Activated naive CD8-positive, alpha-beta T cell treated with anti-CD3 and anti-CD28 coated beads for 36 hours (primary cell): ENCODE measurements at places on chromosomes 7 and 10.
A peak's percentile ranks its signal among the peaks of the same experiment; 100 is the strongest.

GRCh38 chr7:13933536-13933935 lies 55.9 kb downstream of the ETV1 start:
- H3K27me3 ChIP-seq, result no peaks in the 10 kb centered on the region
- H3K4me3 ChIP-seq, result no peak overlapping the region
- DNase-seq, result no peak
- H3K36me3 ChIP-seq, result no peaks in the 10 kb centered on the region

GRCh38 chr10:78520737-78521430 lies 487.2 kb downstream of the RPS24 start:
- no peaks in the 10 kb centered on the region for H3K27me3 ChIP-seq
- H3K36me3 ChIP-seq, result no peaks in the 10 kb centered on the region
- peaks cover 5% of the 10 kb centered on the region for H3K4me1 ChIP-seq
- no peak overlapping the region for H3K4me3 ChIP-seq

DNA sequence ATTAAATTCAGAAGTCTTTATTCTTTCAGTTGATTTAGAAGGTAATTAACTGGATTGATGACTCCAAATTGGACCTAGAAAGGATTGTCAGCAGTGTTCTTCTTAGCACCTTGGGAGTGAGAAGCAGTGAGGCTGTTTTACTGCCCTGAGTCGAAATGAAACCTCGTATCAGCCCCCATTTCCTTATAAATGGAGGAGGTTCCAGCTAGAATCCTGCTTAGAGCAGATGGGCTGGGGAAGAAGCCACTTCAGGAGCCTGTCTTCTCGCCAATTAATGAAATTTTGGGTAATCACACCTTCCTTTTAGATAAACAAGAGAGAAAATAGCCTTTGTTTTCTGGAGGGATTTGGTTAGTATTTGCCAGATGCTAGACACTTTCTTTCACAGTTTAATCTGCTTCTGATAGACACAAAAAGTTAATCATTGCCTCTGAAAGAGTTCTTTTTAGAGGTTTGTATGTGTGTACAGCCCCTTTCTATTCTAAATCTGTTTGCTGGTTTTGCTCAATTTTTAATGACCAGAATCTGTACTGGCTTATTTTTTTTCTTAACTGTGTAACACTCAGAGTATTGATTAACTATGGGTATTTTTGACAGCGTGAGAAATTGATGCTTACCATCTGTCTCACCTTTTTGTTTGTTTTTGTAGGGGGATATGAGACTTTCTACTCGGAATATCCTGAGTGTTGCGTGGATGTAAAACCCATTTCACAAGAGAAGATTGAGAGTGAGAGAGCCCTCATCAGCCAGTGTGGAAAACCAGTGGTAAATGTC lies 4.6 kb downstream of the DUSP5 start:
- H3K27ac ChIP-seq, result peak overlapping the region; percentile 94
- DNase-seq, result no peak
- H3K4me1 ChIP-seq, result peaks cover 73% of the 10 kb centered on the region
- H3K4me3 ChIP-seq, result peak overlapping the region; percentile 49

GRCh38 chr10:123888256-123888655 lies 3.4 kb downstream of the CPXM2 start:
- H3K4me3 ChIP-seq, result no peak overlapping the region
- peaks cover 21% of the 10 kb centered on the region for H3K27me3 ChIP-seq
- no peaks in the 10 kb centered on the region for H3K36me3 ChIP-seq
- no peak overlapping the region for H3K27ac ChIP-seq
- no peak for DNase-seq
- no peaks in the 10 kb centered on the region for H3K4me1 ChIP-seq

- peak overlapping the region; percentile 95 for H3K27ac ChIP-seq
- H3K4me1 ChIP-seq, result peaks cover 47% of the 10 kb centered on the region
- peaks cover 3% of the 10 kb centered on the region for H3K36me3 ChIP-seq
- DNase-seq, result no peak
These were observed 4.0 kb downstream of the MXI1 start for GRCh38 chr10:110211465-110211843.

- DNase-seq, result no peak
- H3K36me3 ChIP-seq, result no peaks in the 10 kb centered on the region
- no peak overlapping the region for H3K4me3 ChIP-seq
- H3K27ac ChIP-seq, result no peak overlapping the region
- H3K4me1 ChIP-seq, result no peaks in the 10 kb centered on the region
These were observed 24.5 kb upstream of the WAC start for GRCh38 chr10:28508304-28508925.

DNA sequence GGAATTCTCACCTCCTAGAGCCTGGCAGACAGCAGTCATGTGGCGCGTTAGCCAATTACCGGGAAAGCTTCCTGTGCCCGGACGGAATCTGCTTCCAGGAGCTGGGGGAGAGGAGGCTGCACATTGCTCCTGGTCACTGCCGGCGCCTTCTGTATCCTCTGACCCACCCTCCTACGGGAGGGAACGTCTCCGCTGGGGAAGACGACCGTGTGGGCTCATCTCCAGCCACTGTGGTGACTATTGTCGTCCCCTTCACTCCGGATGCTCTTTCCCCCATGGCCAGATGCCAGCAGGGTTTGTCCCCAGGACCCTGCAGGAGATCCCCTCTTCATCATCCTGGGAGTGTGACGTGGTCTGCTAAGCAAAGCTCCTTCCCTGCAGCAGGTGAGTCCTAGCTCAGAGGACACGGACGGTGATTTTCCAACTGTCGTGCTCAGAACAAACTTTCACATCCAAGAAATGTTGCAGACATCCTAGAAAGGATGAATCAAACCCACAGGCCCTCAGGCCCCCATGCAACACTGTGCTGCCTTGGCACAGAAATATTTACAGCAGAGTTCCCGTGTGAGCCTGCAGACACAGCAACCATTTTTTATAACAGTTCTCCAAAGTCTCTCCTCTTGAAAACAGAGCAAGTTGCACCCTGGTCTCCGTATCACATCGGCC lies 29.6 kb upstream of the FAM20C start:
- peaks cover 13% of the 10 kb centered on the region for H3K27me3 ChIP-seq
- H3K4me1 ChIP-seq, result no peaks in the 10 kb centered on the region
- no peaks in the 10 kb centered on the region for H3K36me3 ChIP-seq
- H3K27ac ChIP-seq, result no peak overlapping the region
- DNase-seq, result no peak

- DNase-seq, result no peak
- H3K27me3 ChIP-seq, result no peaks in the 10 kb centered on the region
- H3K4me1 ChIP-seq, result peaks cover 11% of the 10 kb centered on the region
These were observed 183.5 kb downstream of the MAD1L1 start for GRCh38 chr7:2049111-2049781.

GRCh38 chr10:20396701-20397100 lies 500.4 kb downstream of the NEBL start:
- no peak overlapping the region for H3K4me3 ChIP-seq
- H3K27ac ChIP-seq, result no peak overlapping the region
- no peaks in the 10 kb centered on the region for H3K4me1 ChIP-seq
- H3K27me3 ChIP-seq, result no peaks in the 10 kb centered on the region
- no peak for DNase-seq
- no peaks in the 10 kb centered on the region for H3K36me3 ChIP-seq

- peaks cover 16% of the 10 kb centered on the region for H3K4me1 ChIP-seq
- H3K27me3 ChIP-seq, result peaks cover 40% of the 10 kb centered on the region
- no peak overlapping the region for H3K27ac ChIP-seq
- DNase-seq, result no peak
These were observed 1.1 kb downstream of the TMEM196 start for GRCh38 chr7:19772306-19772705.

DNA sequence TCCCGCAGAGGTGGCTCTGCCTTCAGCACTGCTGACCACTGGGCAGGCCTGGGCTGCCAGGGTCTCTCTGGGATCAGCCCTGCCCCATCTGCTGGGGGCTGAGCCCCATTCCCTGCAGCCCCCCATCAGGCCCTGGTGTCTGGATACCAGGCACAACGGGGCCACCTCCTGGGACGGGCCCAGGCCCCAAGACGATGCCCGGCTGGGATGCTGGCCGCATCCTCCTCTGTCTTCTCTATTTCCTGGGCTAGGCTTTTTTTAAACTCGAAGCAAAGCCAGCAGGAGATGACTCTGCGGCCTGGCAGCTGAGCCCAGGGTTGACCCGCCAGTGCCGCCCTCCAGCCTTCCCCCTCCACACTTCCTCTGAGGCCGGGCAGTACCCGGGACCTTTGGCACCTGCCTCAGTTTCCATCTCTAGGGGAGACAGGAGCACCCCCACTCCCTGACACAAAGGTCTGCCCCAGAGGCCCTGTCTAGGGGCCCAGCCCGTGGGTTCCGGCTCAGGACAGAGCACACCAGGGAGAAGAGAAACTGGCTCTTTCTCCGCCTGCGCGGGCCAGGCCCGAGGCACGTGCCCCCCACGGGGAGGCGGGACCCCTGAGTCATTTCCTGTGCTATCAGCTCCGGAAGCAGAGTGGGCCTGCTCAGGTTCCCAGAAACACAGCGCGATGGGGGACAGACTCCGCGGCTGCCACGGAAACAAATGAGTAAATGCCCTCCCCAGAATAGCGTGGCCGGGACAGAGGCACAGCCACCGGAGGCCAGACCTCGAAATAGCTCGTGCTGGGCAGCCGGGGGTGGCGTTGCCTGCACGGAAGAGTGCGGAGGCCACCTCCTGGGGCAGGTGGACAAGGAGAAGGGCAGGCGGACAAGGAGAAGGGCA lies 84.6 kb upstream of the PDGFA start:
- peaks cover 70% of the 10 kb centered on the region for H3K4me1 ChIP-seq
- peaks cover 62% of the 10 kb centered on the region for H3K36me3 ChIP-seq
- H3K27me3 ChIP-seq, result no peaks in the 10 kb centered on the region
- H3K27ac ChIP-seq, result peak overlapping the region; percentile 100
- DNase-seq, result peak; percentile 95
- peak overlapping the region; percentile 89 for H3K4me3 ChIP-seq

DNA sequence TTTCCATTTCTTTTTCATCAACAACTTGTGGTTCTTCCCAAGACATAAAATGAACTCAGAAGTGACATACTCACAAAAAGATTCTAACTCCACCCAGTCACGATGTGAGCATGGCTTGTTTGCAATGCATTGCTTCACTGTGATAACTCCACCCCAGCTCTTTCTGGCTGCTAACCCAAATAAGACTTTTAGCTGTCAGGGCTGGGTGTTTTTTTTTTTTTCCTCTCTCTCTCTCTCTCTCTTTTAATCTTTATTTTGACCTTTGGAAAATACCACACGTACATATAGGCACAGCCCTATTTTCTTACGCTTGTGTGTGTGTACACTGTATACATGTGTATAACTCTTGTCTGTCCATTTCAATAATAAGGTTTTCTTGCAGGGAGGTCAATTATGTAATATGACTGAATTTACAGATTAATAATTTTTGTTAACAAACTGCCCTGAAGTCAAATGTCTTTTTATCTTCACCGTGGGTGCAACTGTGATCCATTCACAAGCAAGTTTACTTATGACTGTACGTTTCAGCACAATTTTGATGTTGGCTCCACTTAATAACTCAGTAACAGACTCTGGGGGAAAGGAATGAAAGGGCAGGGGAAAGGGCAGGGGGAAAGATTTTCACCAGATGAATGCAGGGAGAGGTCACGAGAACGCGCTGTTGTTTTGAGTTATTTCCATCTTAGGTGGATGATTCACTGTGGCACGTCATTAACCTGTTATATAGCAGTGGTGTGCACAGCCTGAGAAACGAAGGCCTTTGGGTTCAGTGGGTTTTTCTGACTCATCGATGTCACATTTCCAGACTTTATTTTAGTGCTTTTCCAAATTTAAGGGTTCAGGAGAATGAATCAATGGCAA lies 49.1 kb downstream of the APBB1IP start:
- H3K27ac ChIP-seq, result peak overlapping the region; percentile 94
- H3K4me3 ChIP-seq, result peak overlapping the region; percentile 63
- peaks cover 58% of the 10 kb centered on the region for H3K4me1 ChIP-seq
- DNase-seq, result peak; percentile 76
- no peaks in the 10 kb centered on the region for H3K27me3 ChIP-seq
- peaks cover 26% of the 10 kb centered on the region for H3K36me3 ChIP-seq

GRCh38 chr7:1845536-1846311 lies 175.6 kb downstream of the ELFN1 start:
- no peaks in the 10 kb centered on the region for H3K4me1 ChIP-seq
- H3K27me3 ChIP-seq, result no peaks in the 10 kb centered on the region
- DNase-seq, result no peak
- no peak overlapping the region for H3K4me3 ChIP-seq

DNA sequence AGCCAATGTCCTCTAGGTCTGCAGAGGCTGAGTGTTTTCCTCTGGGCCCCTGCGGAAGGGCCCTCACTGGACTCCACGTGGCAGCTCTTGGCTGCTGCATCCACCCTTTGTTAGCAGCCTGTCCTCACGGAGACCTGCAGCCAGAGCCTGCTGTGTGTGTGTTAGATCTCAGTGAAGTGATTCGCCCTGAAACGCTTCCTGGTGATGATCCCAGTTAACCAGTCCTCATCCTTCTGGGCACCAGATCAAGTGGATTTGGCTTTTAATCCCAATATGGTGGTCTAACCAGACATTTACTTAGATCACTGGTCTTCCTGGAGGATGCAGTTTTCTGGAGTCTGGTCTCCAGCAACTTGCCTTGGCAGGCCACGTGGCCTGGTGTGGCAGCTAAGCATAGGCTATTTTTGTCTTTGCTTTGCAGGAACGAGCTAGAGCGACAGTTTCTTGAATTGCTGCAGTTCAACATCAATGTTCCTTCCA lies 39.5 kb upstream of the GJD4 start:
- no peak overlapping the region for H3K27ac ChIP-seq
- no peak overlapping the region for H3K4me3 ChIP-seq
- peaks cover 16% of the 10 kb centered on the region for H3K36me3 ChIP-seq
- no peaks in the 10 kb centered on the region for H3K27me3 ChIP-seq
- no peak for DNase-seq

- DNase-seq, result no peak
- peaks cover 4% of the 10 kb centered on the region for H3K4me1 ChIP-seq
- no peaks in the 10 kb centered on the region for H3K27me3 ChIP-seq
- no peak overlapping the region for H3K4me3 ChIP-seq
- no peaks in the 10 kb centered on the region for H3K36me3 ChIP-seq
These were observed 9.6 kb downstream of the FLNC start for GRCh38 chr7:128839751-128840177.

GRCh38 chr7:13742811-13743210 lies 246.7 kb downstream of the ETV1 start:
- DNase-seq, result no peak
- H3K36me3 ChIP-seq, result no peaks in the 10 kb centered on the region
- H3K27ac ChIP-seq, result no peak overlapping the region
- H3K4me1 ChIP-seq, result no peaks in the 10 kb centered on the region

DNA sequence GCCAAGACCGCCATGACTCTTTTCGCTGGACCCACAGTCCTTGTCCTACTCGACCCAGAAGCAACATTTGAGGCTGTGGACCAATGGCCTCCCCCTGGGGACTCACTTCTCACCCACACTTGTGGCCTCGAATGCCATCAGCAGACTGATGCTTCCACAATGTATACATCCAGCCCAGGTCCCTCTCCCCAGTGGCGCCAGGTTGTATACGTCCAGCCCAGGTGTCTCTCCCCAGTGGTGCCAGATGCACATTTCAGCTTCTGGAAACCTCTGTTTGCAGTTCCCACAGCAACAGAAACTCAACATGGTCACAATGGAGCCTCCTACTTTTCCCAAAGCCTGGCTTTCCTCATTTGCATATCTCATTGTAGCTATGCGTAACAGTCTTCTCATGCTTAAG lies 210.5 kb upstream of the RNF32 start:
- DNase-seq, result no peak
- H3K27ac ChIP-seq, result no peak overlapping the region
- no peak overlapping the region for H3K4me3 ChIP-seq
- no peaks in the 10 kb centered on the region for H3K4me1 ChIP-seq
- peaks cover 12% of the 10 kb centered on the region for H3K27me3 ChIP-seq
- H3K36me3 ChIP-seq, result no peaks in the 10 kb centered on the region

- peak overlapping the region; percentile 81 for H3K27ac ChIP-seq
- H3K27me3 ChIP-seq, result no peaks in the 10 kb centered on the region
- H3K4me3 ChIP-seq, result no peak overlapping the region
- no peaks in the 10 kb centered on the region for H3K36me3 ChIP-seq
- DNase-seq, result no peak
These were observed 36.2 kb downstream of the BAG3 start for GRCh38 chr10:119687192-119688032.

GRCh38 chr7:47215640-47216039 lies 366.3 kb downstream of the TNS3 start:
- no peaks in the 10 kb centered on the region for H3K36me3 ChIP-seq
- no peak overlapping the region for H3K27ac ChIP-seq
- no peak for DNase-seq
- H3K4me3 ChIP-seq, result no peak overlapping the region
- H3K4me1 ChIP-seq, result peaks cover 2% of the 10 kb centered on the region
